ENCODE measurements at places on chromosomes 6 and 20.

- DNase-seq, result no peak
These were observed 161.5 kb upstream of the POU3F2 start for GRCh38 chr6:98672681-98673475.

- DNase-seq, result peak; percentile 50
These were observed 106.5 kb downstream of the ATP9A start for GRCh38 chr20:51661609-51662178.

GRCh38 chr20:39789411-39789810 is 827.3 kb downstream of the DHX35 start:
- DNase-seq, result no peak

GRCh38 chr6:122154912-122155575 is 244.4 kb upstream of the HSF2 start:
- no peak for DNase-seq

- no peak for DNase-seq
These were observed 129.1 kb downstream of the ERMARD start for GRCh38 chr6:169880516-169880915.

GRCh38 chr20:62831854-62832211 is 15.0 kb downstream of the COL9A3 start:
- DNase-seq, result no peak

DNA sequence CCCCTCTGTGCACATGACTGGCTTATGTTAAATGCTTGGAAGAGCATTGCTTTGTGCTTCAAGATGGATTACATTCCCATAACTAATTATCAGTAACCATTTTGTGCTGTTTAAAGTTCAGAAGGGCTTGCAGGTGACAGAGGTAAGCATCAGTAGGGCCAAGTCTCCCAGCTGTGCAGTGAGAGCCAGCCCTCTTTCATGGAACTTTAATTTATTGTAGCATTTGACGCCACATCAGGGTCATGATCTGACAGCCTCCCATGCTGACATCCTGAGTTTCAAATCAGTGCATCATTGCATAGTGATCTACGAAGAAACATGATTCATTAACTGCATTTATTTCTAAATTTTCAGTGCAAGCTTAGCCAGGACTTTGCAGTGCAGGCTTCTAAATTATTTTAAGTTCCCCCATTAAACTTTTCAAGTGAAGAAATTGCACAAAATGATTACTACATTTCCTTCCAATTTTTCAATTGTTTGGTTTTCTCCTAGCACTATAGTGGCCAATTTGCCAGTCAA is 380.9 kb downstream of the UTRN start:
- DNase-seq, result no peak

DNA sequence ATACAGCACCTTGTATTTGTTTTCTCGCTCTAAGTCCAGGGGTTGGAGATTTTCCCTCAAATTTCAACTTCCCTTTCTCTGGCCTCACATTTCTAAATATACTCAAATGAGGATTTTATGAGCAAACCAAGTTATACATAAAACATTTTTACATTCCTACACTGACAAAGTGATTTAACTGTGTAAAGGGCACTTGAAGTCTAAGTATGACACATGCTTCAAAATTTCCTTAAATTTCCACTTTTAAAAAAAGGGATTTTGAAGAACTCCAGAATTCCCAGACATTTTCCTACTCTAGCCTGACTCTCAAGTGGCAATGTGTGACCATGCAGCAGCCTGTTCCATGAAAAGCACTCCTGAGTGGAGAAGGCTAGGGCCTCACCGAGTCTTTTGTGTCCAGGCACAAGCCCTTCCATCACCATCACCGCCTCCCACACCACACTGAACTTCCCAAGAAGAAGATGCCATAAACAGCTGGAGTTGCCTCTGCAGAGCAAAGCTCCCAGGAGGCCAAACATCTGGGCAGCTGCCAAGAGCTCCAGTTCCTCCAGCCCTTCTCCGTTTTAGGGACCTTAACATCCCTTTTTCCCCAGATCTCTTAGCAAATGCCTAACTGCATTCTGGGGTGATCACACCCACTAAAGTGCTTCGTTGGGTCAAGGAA is 68.9 kb downstream of the NCR2 start:
- DNase-seq, result no peak

All from non-pigmented ciliary epithelial cell (primary cell).